ENCODE measurements at places on chromosomes 12 and 14. TPM values are rescaled to one million over a fixed set of nuclear protein-coding genes. Genes with fewer than 3 reads are reported as not detected.

DNA sequence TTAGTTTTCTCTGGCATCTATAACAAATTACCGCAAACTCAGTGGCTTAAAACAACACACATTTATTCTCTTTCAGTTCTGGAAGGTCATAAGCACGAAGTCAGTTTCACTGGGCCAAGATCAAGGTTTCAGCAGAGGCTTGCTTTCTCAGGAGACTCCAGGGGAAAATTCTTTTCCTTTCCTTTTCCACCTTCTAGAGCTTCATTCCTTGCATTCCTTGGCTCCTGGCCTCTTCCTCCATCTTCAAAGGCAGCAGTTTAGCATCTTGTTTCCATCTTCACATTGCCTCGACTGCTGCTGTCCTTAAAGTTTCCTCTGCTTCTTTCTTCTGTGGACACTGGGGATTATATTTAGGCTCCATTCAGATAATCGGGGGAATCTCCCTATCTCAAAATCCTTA is 106.1 kb downstream of the PDE3A start:
- no peak for DNase-seq

DNA sequence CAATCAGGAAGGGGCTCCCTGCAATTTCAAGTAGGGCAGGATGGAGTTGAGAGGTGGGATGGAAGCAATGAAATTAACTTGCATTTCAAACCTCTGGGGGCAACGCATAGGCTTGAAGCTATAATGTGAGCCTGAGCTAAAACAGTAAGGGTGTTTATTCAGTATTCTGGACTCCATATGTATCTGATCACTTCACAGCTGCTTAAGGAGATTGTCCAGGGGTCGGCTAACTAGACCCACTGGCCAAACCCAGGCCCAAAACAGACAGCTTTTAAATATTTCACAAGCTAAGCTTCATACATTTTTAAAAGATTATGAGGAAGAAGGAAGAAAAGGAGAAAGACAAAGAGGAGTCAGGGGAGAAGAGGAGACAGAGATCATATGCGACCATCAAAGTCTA is 6.8 kb upstream of the SERPINA3 start:
- DNase-seq = no peak

Gene MPHOSPH9
- 41.9 TPM for total RNA-seq

Gene FOXM1
- total RNA-seq = 60.0 TPM

Gene TUNAR
- not detected for total RNA-seq

DNA sequence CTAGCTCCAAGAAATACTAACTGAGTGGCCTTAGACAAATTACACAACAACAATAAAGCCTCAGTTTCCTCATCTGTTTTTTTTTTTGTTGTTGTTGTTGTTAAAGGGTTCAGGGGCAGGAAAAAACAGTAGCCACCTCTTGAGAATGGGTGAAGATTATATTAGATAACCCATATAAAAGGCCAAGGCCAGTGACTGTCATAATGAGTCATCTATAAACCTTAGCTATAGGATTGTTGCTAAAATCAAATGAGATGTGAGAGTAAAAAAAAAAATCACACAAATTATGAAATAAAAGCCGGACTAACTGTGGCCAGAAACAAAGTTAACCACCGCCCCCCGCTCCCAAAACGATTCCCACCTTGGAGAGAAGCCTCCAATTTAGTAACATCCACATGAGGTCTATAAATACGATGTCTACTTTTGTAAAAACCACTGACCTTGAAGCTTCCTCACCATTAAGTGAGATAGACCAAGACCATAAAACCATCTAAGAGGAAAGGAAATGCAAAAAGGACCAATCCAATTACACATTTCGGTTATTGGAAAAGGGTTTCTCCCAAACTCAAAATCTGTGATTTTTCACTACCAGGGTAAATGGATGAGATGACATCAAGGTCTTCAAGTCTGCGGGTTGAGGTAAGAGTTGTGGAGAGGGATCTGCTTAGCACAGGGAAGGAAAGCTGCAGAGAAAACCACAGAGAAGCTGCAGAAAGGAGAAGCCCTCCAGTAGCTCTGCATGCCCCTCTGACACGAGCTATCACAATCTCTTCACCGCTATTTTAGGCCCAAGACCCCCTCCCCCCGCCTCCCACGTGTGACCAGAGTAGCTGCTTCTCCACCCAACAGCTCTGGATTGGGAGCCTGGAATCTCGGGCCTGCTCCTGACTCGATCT is 1.0 kb downstream of the NAA25 start:
- no peak for DNase-seq

DNA sequence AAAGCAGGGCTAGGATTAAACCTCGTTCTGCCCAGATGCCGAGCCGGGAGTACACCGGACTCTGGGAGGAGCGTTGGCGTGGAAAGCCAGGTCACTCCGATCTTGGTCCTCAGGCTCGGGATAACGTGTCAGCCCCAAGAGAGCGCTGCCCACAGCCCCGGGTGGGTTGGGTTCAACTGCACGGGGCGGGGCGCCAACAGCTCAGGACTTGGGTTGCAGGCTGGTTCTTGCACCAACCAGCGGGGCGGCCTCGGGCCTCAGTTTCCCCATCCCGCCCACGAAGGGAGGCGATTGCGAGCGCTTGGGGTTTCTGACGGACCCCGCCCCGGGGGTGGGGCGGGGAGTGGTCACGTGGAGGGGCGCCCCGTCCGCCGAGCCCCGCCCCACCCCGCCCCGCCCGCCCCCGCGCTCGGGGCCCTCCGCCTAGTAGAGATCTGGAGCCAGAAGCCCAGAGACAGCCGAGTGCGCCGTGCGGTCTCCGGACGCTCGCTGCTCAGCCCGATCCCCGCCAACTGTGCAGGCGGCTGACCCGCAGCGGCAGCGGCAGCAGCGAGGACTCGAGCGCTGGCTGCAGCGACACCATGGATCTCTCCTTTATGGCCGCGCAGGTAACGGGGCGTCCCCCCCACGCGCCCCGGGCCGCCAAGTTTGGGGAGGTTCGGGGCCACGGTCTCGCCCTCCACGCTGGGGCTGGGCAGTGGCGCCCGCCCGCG is at the start of gene C14orf132:
Gene C14orf132 (plus strand): TSS at position 443 of the 713 bp plus-strand sequence. CDS start 139 bp downstream, at position 582.
- no peak for DNase-seq

All from GM12878 (cell line).